PC-9 (cell line): ENCODE measurements at places on chromosomes 2 and 18. TPM values are rescaled to one million over a fixed set of nuclear protein-coding genes. Genes with fewer than 3 reads are reported as not detected.
A peak's percentile ranks its signal among the peaks of the same experiment; 100 is the strongest.

The TEKT4 gene
- 0.15 TPM in 1 of 2 replicates, not detected in the other for total RNA-seq

DNA sequence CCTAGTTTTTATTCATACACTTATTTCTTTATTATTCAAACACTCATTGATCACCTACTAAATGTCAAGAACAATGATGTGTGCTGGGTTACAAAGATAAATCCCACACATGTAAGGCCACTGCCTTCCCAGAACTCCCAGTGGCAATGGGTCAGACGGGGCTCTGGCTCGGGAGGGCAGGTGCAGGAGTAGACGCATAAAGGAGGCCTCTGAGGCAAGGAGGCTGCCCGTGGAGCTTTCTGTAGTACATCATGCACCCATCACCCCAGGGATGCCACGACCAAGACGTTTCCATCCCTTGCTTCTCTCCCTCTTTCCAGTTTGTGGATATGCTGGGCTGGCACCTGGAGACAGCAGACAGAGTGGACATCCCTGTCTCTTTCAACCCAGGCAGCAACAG is 153.2 kb upstream of the TTC39C start:
- peak overlapping the region; percentile 70 for H3K27ac ChIP-seq
- H3K4me3 ChIP-seq, result no peak overlapping the region
- no peaks in the 10 kb centered on the region for H3K27me3 ChIP-seq
- DNase-seq, result no peak
- H3K36me3 ChIP-seq, result no peaks in the 10 kb centered on the region
- H3K4me1 ChIP-seq, result peaks cover 28% of the 10 kb centered on the region

DNA sequence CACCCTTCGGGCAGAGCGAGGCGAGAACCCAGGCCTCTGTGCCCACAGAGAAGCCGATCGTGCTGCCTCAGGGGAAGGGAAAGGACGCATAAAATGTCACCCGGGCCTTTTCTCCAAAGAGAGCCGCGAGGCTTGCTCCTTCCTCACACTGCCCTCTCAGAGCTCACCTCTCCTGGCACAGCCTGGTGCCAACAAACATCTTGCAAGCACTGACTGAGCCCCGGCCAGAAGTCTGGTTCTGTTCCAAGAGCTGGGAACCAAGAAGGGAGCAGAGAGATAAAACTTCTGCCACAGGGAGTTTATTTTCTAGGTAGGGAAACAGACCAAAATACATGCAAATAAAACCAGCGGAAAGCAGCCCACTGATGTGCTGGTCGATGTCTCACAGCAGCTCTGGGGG is 13.6 kb upstream of the ADI1 start:
- no peak overlapping the region for H3K4me3 ChIP-seq
- peaks cover 30% of the 10 kb centered on the region for H3K4me1 ChIP-seq
- no peak for DNase-seq
- no peaks in the 10 kb centered on the region for H3K27me3 ChIP-seq
- H3K27ac ChIP-seq, result no peak overlapping the region

- H3K27me3 ChIP-seq, result no peaks in the 10 kb centered on the region
- H3K4me3 ChIP-seq, result no peak overlapping the region
- no peaks in the 10 kb centered on the region for H3K36me3 ChIP-seq
- peaks cover 36% of the 10 kb centered on the region for H3K4me1 ChIP-seq
- no peak overlapping the region for H3K27ac ChIP-seq
Observed at GRCh38 chr2:44498551-44498950, 136.8 kb downstream of the CAMKMT start.

DNA sequence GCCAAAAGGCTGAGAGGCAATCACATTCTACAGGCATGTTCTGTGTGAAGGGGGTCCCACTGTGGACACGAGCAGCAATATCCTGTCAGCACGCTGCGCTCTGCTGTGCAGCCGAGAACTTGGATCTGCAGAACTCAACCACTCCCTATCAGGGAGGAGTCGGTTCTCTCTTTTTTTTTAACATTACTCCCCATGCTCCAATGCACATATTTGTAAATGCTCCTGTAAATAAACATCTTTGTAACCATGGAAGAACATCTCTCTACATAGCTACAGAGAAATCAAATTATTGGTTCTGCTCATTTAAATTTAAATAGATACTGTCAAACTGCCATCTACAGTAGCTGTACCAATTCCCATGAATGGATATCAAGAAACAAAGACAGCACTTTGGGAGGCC is 3.0 kb upstream of the ANKRD23 start:
- H3K4me3 ChIP-seq, result no peak overlapping the region
- no peak overlapping the region for H3K27ac ChIP-seq
- no peaks in the 10 kb centered on the region for H3K36me3 ChIP-seq
- H3K4me1 ChIP-seq, result no peaks in the 10 kb centered on the region

DNA sequence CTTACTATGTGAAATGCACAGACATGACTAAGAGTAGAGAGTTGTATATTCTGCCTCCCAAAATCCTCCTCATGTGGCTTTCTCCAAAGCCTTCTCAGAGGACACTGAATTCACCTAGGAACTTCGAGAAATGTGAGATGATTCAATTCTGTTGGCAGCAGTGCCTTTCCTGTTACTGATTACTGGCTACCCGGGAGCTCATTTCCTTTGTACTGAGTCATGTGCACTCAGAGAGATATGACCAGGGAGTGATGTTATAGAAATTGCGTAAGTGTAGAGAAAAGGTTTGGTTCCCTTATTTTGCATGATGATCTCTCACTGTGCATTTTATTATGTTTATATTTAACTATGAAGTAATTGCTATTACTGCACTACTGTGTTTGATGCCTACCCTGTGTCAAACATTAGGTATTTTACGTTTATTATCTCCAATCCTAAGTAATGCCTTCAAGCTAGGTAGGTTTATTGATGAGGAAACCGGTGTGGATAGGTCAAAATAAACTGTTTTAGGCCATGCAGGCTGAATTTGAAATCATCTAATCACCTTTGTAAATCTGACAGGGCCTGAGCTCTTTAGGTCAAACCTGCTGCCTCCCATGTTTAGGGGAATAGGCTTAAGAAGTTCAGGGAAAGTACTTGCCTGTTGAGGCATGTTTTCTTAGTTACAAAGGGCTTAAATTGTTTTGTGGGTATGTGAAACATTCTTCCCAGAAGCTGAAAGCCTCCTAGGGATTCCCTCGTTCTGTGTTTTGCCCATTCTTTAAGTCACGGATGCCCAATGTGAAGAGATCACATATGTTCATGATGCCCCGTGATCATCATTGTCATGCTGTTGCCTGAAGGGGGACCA is 86.8 kb downstream of the FMNL2 start:
- peak overlapping the region; percentile 81 for H3K27ac ChIP-seq
- H3K4me3 ChIP-seq, result no peak overlapping the region
- no peaks in the 10 kb centered on the region for H3K27me3 ChIP-seq
- DNase-seq, result peak; percentile 95
- H3K4me1 ChIP-seq, result peaks cover 32% of the 10 kb centered on the region

GRCh38 chr2:217437290-217437870 is 565.4 kb downstream of the TNS1 start:
- H3K4me3 ChIP-seq, result no peak overlapping the region
- DNase-seq, result no peak
- no peaks in the 10 kb centered on the region for H3K36me3 ChIP-seq
- no peak overlapping the region for H3K27ac ChIP-seq

DNA sequence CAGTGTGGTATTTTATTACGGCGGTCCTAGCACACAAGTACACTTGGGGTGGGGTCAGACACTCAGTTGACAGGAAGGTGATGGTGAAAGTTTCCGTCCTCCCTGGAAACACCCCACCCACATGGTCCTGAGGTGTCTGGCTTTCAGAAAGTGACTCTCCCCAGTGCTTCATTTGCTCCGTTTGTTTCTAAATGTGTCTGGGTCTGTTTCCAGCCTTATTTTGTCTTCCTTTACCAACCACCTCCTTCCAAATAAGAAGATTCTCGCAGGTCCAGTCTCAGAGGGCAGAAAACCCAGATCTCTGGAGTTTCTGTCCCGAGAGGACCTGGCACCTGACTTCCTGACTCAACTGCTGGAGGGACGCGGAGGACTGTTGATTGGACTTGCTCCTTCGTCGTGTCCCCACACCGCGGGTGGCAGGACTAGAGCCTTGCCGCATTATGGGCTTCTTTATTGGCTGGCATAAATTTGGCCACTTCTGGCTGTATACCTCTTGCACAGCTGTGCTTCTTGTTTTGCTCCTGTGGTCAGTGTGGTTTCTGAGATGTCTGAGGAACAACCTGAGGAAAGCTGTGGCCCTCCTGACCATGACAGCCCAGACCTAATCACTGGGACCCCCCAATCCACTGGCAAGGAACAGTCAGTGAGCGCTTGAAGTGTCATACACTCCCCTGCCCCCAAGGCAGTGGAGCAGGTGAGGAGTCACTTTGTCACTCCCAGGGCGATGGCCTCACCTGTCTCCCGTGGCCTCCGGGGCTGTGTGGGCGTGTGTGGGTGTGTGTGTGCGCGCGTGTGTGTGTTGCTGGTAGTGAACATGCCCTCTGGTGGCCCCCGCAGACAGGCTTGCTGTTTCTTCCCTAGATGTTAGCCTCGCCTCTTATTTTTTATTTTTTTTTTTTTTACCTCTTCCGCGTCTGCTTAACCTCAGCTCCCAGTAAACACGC is 45.6 kb downstream of the MEX3C start:
- H3K27ac ChIP-seq, result no peak overlapping the region
- no peaks in the 10 kb centered on the region for H3K27me3 ChIP-seq
- no peaks in the 10 kb centered on the region for H3K36me3 ChIP-seq
- peaks cover 16% of the 10 kb centered on the region for H3K4me1 ChIP-seq
- H3K4me3 ChIP-seq, result no peak overlapping the region
- DNase-seq, result no peak
